ENCODE measurements at places on chromosomes 5 and 9.
A peak's percentile ranks its signal among the peaks of the same experiment; 100 is the strongest.

DNA sequence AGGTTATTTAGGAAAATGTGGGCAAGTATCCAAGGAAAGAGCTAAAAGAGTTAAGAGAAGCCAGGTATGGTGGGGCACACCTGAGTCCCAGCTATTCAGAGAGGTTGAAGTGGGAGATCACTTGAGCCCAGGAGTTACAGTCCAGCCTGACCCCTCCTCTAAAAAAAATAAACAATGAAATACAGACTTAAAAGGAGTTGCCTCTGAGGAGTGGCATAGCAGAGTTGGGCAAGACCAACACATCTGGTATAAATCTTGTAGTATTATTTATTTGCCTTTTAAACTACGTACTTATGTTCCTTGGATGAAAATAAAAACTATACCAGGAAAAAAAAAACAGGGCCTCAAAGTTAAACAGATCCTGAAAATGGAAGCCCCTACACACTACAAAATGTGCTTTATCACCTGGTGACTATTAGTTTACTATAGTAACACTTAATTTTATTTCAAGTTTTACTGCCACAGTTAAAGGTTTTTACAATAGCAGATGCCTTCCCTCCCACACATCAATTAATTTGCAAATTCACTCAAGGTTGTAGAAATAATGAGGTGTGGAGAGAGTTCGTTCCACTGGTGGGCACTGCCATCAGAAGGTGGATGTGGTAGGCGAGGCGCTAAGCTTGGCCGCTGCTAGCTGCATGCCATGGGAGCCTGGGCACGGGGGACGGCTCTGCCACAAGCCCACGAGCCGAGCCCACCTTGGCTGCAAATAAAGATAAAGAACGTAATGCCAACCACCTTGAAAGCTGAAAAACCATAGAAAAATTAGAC, 48.0 kb downstream of the MED27 start:
- DNase-seq: peak; percentile 22

- DNase-seq: no peak
Observed at GRCh38 chr5:74562122-74562521, 78.4 kb downstream of the ENC1 start.

GRCh38 chr5:139199321-139199720, 1.2 kb upstream of the SIL1 start:
- no peak for DNase-seq

- no peak for DNase-seq
Observed at GRCh38 chr9:93475108-93475507, 21.7 kb upstream of the FAM120AOS start.

DNA sequence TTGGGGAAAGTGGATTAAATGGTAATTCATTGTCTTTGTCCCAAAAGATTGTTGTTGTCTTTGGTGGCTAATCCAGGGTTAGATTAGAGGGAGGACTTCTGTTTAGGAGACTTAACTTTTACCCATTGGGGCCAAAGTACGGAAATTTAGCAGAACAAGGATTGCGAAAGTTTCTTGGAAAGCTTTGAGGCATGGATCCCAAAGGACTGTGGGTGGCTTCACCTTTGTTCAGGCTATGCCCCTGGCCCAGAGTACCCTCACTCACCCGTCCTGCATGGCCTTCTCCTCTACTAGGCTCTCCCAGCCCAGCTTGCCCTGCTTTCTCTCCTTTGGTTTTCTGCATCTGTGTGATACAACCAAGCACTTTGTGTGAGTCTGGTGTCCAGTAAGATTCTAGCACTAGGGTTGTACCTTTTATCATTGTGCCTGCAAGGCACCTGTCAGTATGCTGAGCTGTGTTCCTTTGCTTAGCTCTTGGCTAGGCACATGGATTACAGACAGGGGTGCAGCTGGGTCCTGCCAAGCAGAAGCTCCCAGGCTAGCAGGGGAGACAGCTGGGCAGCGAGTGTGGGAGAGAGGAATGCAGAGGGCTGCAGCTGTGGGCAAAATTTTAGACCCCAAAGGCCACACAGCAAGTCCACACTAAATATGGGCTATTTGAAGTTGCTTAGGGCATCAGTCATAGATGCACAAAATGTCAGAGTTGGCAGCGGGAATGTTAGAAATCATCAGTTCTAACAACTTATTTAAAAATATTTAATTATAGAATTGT, 3.2 kb downstream of the PPARGC1B start:
- no peak for DNase-seq

GRCh38 chr9:13146840-13147239, 132.7 kb downstream of the MPDZ start:
- no peak for DNase-seq
